Fibroblast of the aortic adventitia (primary cell): ENCODE measurements at places on chromosomes 16 and 17.
A peak's percentile ranks its signal among the peaks of the same experiment; 100 is the strongest.

DNA sequence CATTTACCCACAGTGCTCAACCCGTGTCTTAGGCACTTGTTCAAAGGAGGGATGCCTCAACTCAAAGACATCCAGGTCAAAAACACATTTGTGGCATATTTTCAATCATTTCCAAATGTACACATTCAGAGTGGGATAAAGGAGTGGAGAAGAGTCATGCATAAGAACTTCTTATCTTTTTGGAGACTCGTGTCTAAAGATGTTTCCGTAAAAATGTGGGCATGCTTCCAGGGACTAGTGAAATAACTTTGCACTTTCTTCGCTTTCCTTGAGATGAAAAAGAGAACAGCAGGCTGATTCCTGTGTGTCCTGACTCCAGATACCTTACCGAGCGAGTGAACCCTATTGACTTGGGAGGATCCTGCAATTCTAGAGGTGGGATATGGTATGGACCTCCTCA is 256.6 kb upstream of the KCNJ16 start:
- DNase-seq: peak; percentile 34

GRCh38 chr17:40310882-40311391 is 2.0 kb downstream of the RARA start:
- no peak for DNase-seq

- DNase-seq: no peak
Measured at GRCh38 chr16:73233846-73234424, 186.0 kb upstream of the ZFHX3 start.

DNA sequence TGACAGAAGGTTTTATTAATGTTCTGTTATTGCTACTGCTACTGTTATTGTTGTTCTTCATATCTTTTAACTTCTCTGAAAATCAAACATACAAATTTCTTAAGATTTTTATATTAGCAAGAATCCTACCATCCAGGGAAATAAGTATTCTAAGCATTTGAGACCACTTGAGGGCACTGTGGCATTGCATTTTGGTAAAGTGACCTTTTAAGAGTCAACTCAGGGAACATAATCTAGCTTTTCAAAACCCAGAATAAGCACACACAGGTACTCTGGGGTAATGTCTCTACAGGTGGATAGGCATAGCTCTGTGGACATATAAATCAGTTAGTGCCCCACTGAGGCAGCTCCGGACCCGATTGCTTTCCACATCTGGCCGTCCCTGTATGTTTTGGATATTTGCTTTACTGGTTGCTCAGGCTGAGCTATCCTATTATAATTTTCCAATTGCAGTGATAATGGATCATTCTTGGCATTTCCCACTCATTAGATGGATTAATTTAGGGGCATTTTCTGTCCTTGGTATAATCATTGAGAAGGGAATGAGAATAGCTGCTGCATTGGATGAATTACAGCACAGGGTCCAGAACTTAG is 1425.1 kb upstream of the CDH8 start:
- peak; percentile 33 for DNase-seq

DNA sequence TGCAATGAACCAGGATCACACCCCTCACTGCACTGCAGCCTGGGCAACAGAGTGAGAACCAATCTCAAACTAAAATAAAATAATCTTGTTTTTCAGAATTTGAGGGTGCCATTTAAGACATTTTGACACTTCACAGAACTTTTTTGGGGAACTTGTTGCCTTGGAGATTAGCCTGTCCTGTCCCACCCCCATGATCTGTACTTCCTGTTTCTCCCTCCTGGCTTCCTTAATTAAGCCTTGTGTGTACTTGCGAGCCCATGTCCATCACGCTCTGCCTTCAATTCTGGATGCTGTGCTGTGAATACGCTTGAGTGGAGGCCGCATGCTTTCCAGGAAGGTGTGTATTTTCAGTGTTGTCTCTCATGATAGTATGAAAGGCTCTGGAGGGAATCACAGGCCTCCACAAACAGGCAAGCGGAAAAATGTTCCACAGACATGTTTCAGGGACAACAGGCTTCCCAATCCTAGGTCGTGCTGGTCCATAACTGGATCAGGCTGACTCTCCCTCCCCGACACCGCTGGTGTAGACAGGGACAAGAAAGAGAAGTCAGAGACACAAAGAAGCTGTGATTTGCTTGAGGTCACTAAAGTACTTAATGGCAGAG is 56.9 kb downstream of the NOS2 start:
- no peak for DNase-seq

DNA sequence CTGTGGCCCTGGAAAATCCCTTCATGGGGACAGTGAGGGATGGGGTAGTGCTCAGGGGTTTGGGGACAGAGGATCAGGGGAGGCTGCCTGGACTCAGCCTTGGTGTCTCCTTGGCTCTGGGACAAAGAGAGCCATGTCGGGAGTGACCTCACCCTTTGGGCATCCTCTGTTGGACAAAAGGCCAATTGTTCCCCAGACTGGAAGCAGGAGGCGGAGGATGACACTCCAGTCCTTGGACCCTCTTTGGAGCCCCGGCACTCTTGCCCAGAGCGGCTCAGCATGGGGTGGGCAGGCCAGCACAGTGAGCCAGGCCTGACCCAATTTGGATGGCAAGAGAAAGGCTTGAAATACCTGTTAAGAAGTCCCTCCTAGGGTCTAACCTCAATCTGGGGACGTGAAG is 39.4 kb upstream of the PHB1 start:
- DNase-seq: no peak

GRCh38 chr16:1109648-1110047 is 13.6 kb upstream of the C1QTNF8 start:
- no peak for DNase-seq

DNA sequence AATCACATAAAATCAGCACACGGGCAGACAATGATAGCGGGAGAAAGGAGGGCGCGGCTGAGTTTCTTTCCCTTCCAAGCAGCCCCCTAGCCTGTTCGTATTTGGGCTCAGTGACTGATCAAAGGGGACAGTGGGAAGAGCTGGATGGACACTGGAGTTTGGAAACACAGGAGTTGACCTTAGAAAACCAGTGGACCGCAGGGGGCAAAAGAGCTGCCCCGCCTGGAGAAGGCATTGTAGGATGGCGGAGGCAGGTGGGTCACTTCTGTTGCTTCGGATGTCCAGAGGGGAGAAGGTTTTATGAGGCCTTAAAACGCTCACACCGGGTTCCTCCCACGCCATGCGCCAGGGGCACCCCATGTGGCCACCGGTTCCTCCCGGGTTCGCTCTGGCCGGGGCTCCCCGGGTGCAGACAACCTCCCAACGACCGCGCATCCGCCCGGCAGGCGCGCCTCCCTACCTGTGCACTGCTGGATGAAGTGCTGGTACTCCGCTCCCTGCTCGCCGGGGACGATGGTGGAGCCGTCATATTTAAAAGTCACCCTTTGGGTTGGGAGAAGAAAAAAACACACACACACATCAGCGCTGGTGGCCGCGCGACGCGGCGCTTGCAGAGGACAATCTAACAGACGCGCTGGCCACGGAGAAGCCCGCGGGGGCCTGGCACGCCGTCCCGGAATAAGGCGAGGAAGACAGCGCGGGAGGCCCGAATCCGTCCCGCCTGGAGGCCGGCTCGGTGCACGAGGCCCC is 662 bp downstream of the COTL1 start:
- peak; percentile 27 for DNase-seq

- DNase-seq: no peak
Measured at GRCh38 chr16:20504418-20504817, 53.1 kb downstream of the ACSM2A start.

DNA sequence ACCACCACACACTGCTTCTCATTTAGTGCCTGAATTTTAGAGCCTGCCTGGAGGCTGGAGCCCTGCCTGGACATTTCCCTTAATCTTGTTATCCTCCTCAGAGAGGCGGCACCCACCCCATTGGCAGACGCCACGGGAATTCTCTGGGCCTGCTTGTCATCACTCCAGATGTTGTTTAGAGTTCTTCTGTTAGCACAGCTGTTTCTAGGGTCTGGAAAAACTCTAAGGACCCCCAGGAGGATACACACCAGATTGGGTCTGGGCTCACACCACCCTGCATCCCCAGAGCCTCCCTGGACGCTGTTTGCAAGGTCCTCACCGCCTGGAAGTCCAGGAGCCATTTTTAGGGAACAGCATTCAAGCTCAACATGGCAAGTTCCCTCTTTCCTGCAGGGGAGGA is 565 bp upstream of the XAF1 start:
- peak; percentile 87 for DNase-seq

- DNase-seq: no peak
Measured at GRCh38 chr16:49027420-49027819, 254.2 kb downstream of the CBLN1 start.
